ENCODE measurements at places on chromosomes 5 and 9. TPM values are rescaled to one million over a fixed set of nuclear protein-coding genes. Genes with fewer than 3 reads are reported as not detected.
A peak's percentile ranks its signal among the peaks of the same experiment; 100 is the strongest.

DNA sequence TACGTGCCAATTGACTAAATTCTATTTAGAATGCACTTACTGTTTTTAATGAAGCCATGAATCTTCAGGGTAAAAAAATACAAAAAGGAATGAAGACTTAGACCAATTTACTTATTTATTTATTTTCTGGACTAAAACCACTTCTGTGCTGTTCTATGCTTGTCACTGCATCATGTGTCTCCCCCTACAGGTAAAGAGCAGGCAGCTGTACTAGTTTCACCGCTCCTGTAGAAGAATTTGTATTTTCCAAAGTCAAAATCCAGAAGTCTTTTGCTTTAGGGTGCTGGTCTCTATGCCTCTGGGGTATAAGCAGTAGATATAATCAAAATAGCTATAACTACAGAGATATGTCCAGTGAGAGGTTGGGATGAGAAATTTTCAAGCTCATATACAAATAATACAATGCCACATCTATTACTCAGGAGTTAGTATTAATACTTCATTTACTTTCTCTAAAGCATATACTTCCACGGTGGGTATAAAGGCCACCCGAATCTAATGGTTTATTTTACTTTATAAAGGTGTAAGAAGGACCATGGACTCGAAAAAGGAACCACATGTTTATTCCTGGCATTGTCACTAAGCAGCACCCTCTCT lies 591.5 kb downstream of the RAB3C start:
- H3K4me3 ChIP-seq: no peak overlapping the region
- no peak overlapping the region for H3K27ac ChIP-seq
- no peaks in the 10 kb centered on the region for H3K36me3 ChIP-seq
- H3K27me3 ChIP-seq: no peaks in the 10 kb centered on the region
- no peaks in the 10 kb centered on the region for H3K4me1 ChIP-seq

- no peak for DNase-seq
- H3K27me3 ChIP-seq: no peaks in the 10 kb centered on the region
- no peaks in the 10 kb centered on the region for H3K36me3 ChIP-seq
- no peak overlapping the region for H3K27ac ChIP-seq
- no peak overlapping the region for H3K4me3 ChIP-seq
Observed at GRCh38 chr5:167057665-167058064, 1233.8 kb upstream of the WWC1 start.

DNA sequence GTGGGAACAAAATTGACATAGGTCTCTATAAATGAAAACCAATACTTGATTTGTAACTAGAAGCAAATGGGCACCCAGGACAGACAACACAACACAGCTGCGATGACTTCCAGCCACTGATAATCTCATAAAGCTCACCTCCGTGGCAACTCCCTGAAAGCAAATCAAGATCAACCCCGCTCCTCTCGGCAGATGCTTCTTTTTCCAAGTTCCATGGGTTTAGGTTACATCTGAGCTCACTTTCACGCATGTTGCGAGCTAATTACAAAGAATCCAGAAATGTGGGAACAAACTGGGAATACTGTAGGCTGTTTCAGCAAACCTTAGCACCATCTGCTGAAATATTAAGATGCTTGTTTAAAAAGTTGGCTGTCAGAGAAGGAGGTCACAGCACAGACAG lies 153.9 kb downstream of the ELAVL2 start:
- H3K36me3 ChIP-seq: no peaks in the 10 kb centered on the region
- no peaks in the 10 kb centered on the region for H3K27me3 ChIP-seq
- no peak overlapping the region for H3K27ac ChIP-seq
- no peaks in the 10 kb centered on the region for H3K4me1 ChIP-seq

DNA sequence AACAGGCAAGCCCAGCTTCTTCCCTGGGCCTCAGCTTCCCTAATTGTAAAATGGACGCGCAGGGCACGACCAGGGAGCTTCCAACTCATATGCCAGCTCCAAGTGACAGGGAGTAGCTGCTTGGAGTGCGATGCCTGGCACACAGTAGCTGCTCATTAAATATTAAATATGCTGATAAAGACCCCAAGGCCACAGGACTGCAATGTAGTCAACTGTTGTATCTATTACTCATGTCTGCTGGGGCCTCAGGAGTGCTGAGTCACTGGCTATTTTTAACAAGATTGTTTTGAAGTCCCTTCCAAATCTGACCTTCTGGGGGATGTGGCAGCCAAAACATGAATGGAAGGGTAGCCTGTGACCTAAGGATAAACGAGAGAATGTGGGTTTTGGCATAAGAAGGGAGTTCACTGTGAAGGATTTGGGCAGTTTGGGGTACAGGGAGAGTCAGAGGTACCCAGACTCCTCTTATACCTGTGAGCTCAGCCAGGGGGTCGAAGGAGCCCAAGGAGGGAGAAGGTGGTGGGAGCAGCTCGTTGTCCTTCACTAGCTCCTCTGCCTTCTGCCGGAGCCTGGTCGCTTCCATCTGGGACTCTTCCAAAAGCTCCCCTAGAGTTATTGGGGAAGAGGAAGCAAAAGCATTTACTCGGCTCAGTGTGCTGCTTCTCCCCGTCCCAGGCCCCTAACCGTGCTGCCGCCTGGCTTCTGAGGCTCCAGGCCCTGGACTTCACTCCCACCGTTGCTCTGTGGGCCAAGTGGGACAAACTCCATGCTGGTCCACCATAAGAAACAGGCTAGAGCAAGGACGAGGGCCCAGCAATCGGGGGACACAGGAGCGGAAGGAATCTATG lies 17.5 kb downstream of the TNIP1 start:
- no peak for DNase-seq
- H3K27ac ChIP-seq: peak overlapping the region; percentile 85
- H3K36me3 ChIP-seq: peaks cover 64% of the 10 kb centered on the region
- no peak overlapping the region for H3K4me3 ChIP-seq

DNA sequence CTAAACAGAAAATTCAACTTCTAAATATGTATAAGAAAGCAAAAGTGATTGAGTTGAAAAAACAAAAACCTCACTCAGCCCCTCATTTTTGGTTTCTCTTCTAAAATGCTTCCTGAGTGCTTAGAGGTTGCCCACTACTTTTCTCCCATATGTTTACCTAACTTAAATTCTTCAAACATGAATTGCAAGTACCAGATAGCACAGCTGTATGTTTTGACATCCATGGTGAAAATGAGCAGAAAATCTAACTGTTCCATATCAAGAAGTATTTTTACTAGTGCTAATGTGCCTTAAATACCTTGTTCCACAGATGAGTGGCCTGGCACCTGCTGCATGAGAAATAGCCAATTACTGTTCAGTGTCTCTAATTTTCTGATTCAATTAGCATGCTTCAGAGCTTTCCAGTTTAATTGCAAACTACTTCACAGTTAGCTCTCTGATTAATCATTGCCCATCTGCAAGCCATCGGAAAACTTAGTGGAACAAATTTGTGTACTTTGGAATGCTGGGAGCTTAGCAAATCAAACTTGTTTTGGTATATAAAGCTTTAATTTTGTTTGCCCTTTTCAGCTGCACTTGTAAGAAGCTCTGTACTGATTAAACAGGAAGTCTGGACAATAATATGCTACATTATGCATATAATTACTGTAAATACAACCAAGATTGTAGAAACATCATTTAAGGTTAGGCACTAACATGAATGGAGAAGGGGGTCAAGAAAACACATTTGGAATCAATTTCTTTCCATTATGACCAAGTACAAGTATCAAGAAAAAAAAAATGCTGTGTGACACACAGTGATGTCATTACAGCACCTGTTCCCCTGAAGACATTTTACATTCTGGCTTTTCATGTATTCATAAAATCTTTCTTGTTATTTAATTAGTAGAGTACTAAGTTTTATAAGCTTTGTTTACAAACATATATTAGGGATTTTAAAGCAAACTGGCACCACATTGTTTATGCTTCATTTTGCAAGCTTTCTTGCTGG lies 65.6 kb downstream of the POU5F2 start:
- no peak overlapping the region for H3K4me3 ChIP-seq
- H3K36me3 ChIP-seq: no peaks in the 10 kb centered on the region
- no peak for DNase-seq
- no peaks in the 10 kb centered on the region for H3K27me3 ChIP-seq
- no peaks in the 10 kb centered on the region for H3K4me1 ChIP-seq
- H3K27ac ChIP-seq: no peak overlapping the region

DNA sequence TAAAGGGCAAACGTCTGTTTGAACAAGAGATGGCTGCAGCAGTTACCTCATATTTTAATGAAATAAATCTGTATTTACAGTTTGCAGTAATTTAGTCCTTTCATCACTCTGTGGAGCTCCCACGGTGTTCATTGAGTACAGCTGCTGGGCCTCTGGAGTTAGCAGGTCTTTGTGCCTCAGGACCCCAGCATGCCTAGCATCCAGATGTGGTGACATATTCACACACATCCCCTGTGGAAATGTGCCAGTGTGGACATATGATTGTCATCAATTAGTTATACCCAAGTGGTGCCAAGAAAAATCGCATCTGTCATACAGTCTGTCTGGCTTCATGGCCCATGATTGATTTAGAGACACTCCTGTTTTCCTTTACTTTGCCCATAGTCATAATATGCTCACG lies 77.3 kb downstream of the NNT start:
- peaks cover 30% of the 10 kb centered on the region for H3K36me3 ChIP-seq
- H3K4me3 ChIP-seq: no peak overlapping the region
- no peaks in the 10 kb centered on the region for H3K4me1 ChIP-seq
- H3K27ac ChIP-seq: no peak overlapping the region
- H3K27me3 ChIP-seq: no peaks in the 10 kb centered on the region

GRCh38 chr9:128100581-128100980 lies 26.9 kb downstream of the PTGES2 start:
- DNase-seq: no peak
- H3K27ac ChIP-seq: peak overlapping the region; percentile 92
- H3K4me3 ChIP-seq: no peak overlapping the region
- H3K4me1 ChIP-seq: peaks cover 58% of the 10 kb centered on the region
- H3K36me3 ChIP-seq: no peaks in the 10 kb centered on the region
- H3K27me3 ChIP-seq: no peaks in the 10 kb centered on the region

DNA sequence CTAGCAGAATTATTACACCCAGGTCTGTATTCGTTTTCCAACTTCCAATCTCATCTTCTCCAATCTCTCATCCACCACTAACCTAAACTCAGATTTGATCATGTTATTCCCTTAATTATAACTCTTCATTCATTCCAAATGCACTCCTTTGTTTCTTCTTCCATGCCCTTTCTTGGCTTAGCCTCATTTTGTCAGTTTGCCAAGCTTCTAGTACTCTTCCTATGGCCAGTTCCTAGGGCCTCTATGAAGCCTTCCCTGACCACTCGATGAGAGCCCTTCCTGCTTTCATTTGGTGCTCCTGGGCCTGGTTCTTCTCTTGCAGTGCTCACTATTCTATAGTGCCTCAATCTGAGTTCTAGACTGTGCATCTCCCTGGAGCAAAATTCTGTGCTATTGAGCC lies 5.8 kb downstream of the FAM219A start:
- H3K27ac ChIP-seq: no peak overlapping the region

GRCh38 chr5:14581891-14582796 lies 552 bp downstream of the OTULINL start:
- no peaks in the 10 kb centered on the region for H3K27me3 ChIP-seq
- peak; percentile 69 for DNase-seq
- peak overlapping the region; percentile 96 for H3K27ac ChIP-seq
- peak overlapping the region; percentile 99 for H3K4me3 ChIP-seq
- no peaks in the 10 kb centered on the region for H3K36me3 ChIP-seq

- no peak for DNase-seq
- no peaks in the 10 kb centered on the region for H3K27me3 ChIP-seq
- H3K27ac ChIP-seq: no peak overlapping the region
- H3K4me1 ChIP-seq: no peaks in the 10 kb centered on the region
Observed at GRCh38 chr5:128097781-128098180, 14.2 kb downstream of the SLC12A2 start.

The CMYA5 gene
- total RNA-seq: 3.1 TPM

The PIP5KL1 gene
- total RNA-seq: not detected

The STKLD1 gene
- not detected for total RNA-seq

The SMIM3 gene
- total RNA-seq: 12.7 TPM

The MARCHF3 gene
- 20.1 TPM for total RNA-seq
